Activated CD4-positive, alpha-beta T cell treated with anti-CD3 and anti-CD28 coated beads, Interleukin-2, amount 50 U/mL, for 24 hours (primary cell): ENCODE measurements at places on chromosomes 2 and 18.

GRCh38 chr2:233404222-233404621, 49.9 kb downstream of the DGKD start:
- DNase-seq = peak; percentile 42

- no peak for DNase-seq
Observed at GRCh38 chr18:54931152-54931551, 28.1 kb downstream of the CCDC68 start.

GRCh38 chr18:39188278-39188677, 1622.7 kb upstream of the CELF4 start:
- DNase-seq = no peak

- no peak for DNase-seq
Observed at GRCh38 chr2:145543856-145544255, 1023.9 kb upstream of the ZEB2 start.

DNA sequence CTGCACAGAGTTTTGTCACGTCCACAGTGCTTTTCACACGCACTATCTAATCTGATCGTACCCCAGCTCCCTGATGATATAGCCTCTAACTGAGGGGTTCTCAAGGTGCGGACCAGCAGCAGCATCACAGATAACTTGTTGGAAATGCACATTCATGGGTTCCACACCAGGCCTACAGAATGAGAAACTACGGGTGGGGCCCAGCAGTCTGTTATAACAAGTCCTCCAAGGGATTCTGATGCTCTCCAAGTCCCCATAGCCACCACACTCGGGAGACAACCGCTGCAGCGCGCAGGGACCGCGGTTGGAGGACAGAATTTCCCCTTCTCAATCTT, 745 bp upstream of the BZW1 start:
- DNase-seq = no peak

GRCh38 chr2:136214307-136215200, 96.6 kb upstream of the CXCR4 start:
- DNase-seq = no peak

DNA sequence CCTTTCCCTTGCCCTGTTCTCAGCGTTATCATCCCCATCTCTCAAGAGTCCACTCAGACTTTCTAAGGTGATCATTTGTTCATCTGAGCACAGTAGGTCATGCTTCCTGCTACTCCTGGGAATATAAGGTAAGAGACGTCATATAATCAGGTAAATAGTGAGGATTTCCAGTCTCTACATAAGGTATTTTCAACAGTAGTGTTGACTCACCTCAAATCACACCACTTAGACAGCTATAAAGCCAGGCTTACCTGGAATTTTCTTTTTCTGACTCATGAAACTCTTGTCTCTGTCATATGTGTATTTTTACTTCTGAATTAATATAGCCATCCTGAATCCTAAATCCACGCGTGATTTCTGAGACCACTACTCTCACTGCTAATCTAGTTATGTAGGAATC, 443.2 kb downstream of the ARHGAP15 start:
- no peak for DNase-seq

DNA sequence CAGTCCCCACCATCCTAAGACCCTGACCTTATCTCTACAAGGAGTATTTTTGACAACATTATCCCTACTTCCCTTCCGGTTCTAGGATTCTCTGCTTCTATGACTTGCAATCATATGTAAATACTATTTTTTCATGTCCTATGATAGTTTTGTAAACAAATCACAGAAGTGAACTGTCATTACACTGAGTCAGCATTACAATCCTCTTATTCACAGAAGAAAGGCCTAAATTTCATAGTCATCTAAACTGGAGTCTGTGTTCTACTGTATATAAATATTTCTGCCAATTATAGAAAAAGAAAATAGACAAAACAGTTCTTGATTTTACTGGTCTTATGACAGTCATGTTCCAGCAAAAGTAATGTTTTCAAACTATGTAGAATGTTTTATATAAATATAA, 265.1 kb downstream of the NCKAP5 start:
- DNase-seq = no peak

- no peak for DNase-seq
Observed at GRCh38 chr2:67216881-67217280, 180.3 kb upstream of the ETAA1 start.

DNA sequence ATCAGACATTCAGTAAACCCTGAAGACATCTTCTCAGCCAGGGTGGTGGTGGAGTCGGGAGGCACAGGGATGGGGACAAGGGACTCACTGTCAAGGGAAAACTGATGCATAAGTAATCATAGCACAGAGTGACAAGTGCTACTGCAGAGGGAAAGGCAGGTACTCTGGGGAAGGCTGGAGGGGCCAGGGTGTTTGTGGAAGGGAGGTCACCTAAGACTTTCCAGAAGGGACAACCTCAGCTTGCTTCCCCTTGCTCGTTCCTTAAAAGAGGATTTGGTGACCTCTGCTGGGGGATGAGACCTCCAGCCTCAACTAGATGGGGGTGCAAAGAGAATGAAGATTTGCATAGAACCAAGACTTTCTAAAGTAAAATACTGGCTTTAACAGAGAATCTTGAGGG, 99.5 kb downstream of the SLC4A3 start:
- DNase-seq = no peak

DNA sequence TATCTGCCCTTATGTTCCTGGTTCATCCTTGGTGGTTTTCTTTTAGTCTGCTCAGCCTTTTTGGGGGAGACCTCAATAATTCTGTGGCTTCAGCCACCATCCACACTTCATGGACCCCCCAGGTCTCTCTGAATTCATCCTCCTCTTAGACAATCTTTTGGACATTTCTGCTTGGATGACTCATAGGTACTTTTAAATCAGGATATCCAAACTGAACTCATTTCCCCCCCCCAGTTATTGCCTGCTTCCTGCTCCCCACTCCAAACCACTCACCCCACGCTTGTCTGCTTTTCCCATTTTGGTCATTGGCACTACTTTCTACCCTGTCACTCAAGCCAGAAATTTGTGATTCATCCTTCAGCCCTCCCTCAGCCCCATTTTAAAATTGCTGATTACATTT, 78.5 kb downstream of the TANC1 start:
- DNase-seq = no peak

DNA sequence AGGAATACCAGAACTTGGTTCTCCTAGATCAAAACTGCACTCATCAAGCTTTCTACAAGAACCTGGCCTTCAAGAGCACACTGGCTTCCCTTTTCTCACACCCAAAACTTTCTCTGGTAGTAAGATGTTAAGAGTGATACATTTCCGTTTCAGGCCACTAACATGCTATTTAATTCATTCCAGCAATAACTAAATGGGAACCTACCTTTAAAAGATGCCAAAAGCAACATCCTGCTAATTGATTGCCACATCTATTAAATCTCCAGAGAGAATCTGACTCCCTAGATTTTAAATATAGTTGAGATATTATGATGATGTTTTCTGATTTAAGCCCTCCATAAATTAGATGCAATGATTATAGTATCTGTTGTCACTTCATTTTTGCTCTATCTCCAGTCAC, 71.6 kb downstream of the KCTD18 start:
- no peak for DNase-seq

DNA sequence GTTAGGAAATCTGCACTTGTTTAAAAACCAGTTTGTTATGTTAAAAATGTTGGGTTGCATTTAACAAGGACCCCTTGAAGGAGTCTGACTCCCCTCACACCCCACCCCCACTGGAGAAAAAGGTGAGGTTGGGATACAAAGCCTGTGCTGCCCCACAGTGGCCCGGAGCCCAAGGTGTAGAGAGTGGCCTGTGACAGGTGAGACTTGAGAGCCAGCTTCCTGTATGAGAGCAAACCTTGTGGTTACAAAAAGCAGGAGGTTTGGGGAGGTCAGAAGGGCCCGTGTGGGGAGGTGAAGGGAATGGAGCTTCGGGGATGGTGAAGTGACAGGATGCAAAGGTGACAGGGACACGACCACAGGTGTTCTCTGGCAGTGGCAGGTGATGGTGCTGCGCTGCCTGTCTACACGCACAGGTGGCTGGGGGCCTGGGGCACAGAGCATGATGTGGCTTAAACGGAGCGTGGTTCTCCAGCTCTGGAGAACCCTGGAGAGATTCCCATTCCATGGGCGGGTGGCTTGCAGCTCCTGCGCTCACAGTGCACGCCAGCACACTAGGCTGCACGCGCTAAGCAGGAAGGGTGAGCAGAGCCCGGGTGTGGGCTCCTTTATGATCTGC, 29.0 kb downstream of the IMPA2 start:
- DNase-seq = no peak

- DNase-seq = no peak
Observed at GRCh38 chr2:171785450-171785849, 98.2 kb downstream of the DYNC1I2 start.

GRCh38 chr2:72893594-72894319, 6.5 kb downstream of the SPR start:
- no peak for DNase-seq

- DNase-seq = no peak
Observed at GRCh38 chr18:66640431-66640830, 36.5 kb upstream of the CDH19 start.

DNA sequence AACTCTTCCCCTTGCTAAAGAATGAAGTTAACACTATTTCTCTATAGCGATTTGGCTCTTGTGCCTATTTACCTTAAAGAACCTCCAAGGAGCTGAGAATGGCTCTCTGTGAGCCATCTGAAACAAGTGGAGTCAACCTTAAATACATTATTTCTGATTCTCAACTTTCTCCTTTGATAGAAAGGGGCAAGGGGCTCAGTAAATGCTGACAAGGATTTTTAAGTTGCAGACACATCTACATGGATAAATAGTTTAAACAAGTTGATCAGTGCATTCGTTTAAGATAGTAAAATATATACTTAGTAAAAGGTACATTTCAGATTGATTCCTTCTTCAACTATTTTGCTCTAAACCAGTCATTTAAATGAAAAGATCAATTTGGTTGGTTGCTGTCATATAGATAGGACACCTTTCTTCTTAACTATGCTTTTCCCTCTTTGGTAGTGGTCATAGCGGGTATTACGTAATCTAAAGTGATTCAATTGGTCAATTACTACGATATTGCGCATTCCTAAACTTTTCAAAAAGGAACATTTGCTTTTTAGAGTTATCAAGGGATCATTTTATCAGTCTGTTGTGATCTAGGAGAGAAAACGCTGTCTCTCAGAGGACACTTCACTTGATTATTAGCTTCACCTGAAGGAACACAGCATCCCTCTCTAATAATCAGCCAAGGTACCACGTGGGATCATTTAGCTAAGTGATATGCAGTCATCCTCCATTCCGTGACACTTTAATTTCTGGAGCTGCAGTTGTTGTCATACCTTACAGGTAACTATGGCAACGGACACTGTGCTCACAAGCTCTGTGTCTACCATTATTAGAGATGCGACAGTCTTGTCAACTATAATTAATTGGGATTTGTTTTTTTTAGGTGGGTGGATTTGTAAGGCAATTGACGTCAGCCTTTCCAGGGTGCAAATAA, 50.9 kb upstream of the KCNE4 start:
- DNase-seq = no peak

DNA sequence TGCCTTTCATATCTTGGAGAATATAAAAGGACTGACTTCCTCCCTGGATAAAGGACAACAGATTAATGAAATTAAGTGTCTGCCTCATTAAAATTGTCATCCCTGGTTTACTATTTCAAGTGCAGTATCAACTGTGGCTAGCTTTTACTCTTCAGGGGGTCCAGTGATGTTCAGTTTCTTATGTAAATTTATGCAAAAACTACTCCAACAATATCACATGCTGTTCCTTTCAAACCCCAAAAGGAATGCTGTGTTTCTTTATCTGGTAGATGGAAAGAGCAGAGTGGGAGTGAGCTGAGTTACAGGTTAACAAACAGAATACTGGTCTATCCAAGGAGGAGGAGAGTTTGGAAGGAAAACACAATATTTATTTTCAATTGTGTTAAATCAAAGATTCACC, 283.7 kb upstream of the VWC2L start:
- DNase-seq = no peak

DNA sequence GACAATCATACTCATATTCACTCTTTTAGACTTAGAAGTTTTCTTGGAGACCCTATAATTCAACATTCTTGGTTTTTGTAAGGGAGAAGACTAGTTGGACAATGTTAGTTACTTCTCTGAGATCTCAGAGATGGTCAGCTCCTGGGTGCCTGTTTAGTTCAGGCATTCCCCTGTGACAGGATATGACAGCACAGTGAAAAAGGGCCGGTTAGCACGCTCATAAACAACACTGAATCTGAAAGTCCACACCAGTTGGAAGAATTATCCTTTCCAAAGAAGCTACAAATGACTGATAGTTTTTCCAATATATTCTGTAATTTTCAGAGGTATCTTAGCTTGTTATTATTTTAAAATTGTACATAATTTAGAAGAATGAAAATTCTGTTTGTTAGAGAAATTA, 75.7 kb downstream of the ADAM23 start:
- no peak for DNase-seq

GRCh38 chr2:109528811-109529501, 84.8 kb downstream of the SEPTIN10 start:
- DNase-seq = no peak

GRCh38 chr2:149732730-149733290, 145.2 kb upstream of the MMADHC start:
- DNase-seq = no peak

- DNase-seq = no peak
Observed at GRCh38 chr2:53033411-53033810, 734.2 kb upstream of the CHAC2 start.

- DNase-seq = no peak
Observed at GRCh38 chr2:216673021-216673420, 22.3 kb downstream of the IGFBP5 start.

DNA sequence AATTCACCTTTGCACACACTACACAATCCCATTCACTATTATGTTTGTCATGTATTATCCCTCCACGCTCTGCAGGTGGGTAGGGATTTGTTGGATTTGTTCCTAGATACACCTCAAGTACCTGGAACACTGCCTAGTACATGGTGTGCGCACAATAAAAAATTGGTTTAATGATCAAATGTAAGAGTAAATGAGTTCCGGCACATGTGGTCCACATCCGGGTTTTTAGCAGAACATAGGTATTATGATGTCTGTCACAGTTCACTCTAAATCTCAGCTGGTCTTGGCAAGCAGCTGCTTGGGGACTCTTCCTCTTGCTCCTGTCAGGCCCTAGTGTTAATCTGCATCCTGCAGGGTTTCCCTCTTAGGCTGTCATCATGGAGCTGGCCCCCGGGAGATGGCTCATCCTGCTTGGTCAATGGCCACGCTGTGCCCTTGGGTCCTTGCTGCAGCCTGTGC, 21.8 kb upstream of the IL1R1 start:
- no peak for DNase-seq

DNA sequence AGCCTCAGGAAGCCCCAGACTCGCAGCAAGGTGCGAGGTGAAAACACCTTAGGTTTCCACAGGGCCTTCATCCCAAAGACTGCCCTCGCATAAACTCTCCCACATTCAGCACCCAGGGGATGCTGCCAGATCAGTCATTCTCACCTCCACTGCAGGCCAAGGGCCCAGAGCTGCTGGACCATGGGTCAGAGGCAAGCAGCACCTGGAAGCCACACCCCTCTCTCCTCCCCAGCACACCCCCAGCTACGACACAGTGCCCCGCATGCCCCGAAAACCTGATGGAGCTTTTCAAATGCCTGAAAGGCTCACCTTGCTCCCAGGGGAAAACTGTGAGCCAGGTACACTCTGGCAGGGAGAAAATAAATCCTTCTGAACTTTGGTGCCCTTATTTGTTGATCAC, 31.9 kb upstream of the LDLRAD4 start:
- no peak for DNase-seq

- DNase-seq = no peak
Observed at GRCh38 chr2:162257425-162257824, 14.2 kb upstream of the FAP start.

- no peak for DNase-seq
Observed at GRCh38 chr2:73074110-73075069, 2.9 kb upstream of the SFXN5 start.

GRCh38 chr2:127043367-127044164, 63.4 kb downstream of the BIN1 start:
- no peak for DNase-seq
